EL (cell line): ENCODE measurements at places on chromosomes 1 and 21.
A peak's percentile ranks its signal among the peaks of the same experiment; 100 is the strongest.

DNA sequence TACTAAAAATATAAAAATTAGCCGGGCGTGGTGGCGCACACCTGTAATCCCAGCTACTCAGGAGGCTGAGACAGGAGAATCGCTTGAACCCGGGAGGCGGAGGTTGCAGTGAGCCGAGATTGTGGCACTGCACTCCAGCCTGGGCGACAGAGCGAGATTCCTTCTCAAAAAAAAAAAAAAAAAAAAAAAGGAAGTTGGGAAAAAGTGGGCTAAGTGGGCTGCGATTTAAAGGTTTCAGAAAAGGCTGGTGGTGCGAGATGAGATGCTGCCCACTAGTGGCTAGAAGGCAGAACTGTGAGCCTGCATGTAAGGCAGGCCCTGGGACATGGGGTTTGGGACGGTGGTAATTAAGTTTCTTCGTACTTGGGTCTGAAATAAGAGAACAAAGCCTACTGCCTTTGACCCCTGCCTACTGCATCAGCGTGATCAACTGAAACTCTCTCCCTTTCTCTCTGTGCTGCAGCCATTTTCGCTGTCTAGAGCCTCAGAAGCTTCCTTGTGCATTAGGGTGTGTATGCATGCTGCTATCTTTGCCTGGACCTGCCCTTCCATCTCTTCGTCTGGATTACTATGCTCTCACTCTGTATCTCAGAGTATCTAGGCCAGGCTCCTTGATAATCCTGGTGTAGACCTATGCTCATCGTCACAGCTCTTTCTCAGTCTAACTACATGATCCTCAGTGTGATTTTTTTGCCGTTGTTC, 12.4 kb downstream of the FMOD start:
- DNase-seq = peak; percentile 58

GRCh38 chr1:165501970-165502348, 41.8 kb upstream of the LRRC52 start:
- DNase-seq = peak; percentile 14

DNA sequence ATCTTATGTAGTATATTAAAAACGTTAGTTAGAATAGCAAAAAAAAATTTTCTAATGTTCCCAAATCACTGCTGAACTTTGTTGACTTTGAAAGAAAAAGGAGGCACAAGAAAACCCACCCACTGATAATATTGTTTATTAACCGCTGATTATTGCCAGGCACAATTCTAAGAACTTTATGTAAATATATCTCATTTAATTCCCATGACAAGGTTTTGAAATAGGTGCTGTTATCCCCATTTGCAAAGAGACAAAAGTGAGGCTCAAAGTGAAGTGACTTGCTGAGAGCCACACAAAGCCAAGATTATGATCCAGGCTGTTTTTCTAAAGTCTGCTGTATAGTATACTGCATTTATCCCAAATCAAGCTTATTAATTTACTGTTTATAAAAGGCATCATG, 56.4 kb downstream of the SASS6 start:
- no peak for DNase-seq

DNA sequence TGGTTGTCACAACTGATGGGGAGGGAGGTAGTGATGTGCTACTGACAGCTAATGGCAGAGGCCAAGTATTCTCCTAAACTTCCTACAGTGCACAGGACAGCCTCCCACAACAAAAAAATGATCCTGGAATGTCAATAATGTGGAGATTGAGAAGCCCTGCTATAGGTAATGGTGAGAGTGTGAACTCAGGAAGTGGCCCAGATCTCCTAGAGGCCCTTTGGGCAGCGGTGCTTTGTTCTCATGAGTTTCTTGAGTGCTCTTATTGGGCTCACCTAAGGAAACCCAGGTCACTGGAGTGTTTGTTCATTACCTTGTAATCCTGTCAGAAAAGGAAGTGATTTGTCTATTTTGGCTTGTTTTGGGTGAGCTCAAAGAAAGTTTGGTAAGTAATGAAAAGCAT, 5.9 kb downstream of the OTUD3 start:
- no peak for DNase-seq

- no peak for DNase-seq
Observed at GRCh38 chr1:3209201-3209600, 140.2 kb downstream of the PRDM16 start.

- no peak for DNase-seq
Observed at GRCh38 chr1:117210831-117211261, at the start of gene VTCN1. Gene VTCN1 (minus strand): TSS chr1:117210927. CDS start chr1:117210855, 72 bp downstream.
